NCI-H187 (cell line): ENCODE measurements at places on chromosomes 4 and X.
A peak's percentile ranks its signal among the peaks of the same experiment; 100 is the strongest.

GRCh38 chrX:34653811-34654210, 3.3 kb downstream of the TMEM47 start:
- no peak for DNase-seq

DNA sequence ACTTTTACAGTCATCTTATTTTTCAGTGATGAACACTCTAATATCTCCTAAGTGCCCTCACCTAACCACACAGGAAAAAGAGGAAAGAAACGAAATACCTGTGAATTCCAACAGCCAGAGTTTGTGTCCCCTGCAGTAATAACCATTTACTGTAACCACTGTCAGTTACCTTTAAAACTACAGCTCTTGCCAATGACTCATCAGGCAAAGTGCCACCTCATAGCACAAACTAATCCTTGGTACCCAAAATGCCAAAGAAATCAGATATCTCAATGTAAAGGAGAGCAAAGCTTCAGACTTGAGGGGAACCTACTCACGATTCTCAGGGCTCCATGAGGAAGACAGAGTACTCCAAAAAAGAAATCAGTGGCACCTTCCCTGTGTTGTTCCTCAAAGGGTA, 146.5 kb downstream of the NDST3 start:
- no peak for DNase-seq

GRCh38 chr4:103928370-103928769, 208.6 kb upstream of the TACR3 start:
- no peak for DNase-seq

GRCh38 chr4:138671106-138671505, 344.5 kb upstream of the NOCT start:
- DNase-seq: no peak

DNA sequence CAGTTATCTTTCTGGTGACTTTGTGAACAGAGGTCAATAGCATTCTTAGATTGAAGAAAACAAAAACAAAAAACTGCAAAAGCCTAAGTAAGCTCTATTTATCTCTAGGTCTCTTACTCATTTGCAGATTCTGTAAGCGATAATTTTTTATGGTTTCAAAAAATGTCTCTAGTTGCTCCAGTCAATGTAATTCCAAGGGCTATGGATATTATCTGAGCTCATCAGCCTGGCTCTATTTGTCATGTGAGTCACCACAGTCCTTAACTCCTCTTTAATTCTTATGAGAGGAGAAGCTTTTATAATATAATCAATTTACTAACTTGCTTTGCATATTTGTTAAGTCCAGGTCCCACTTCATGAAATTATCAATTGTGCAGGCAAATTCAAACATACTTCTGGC, 79.1 kb downstream of the NPFFR2 start:
- no peak for DNase-seq

DNA sequence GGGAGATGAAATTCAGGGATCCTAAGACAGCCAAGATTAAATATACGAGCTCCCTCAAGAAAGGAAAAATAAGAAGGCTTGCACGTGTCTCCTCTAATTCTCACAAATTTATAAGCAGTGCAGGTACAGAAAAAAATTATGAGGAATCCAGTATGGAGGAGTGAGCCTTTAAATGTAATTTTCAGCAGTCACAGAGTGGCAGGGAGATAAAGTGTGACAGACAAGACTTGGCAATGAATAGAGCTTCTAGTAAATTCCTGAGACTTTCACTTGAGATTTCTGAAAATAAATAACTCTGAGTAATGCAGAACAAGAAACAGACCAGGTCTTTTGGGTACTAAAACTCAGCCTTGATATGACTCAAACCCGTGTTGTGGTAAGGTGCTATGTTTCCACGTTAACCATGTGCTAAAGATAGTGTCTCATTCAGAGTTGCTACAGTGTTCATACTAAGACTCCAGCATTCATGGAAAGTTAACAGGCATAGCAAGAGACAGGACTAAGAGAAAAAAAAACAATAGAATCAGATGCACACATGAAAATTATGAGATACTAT, 119.8 kb downstream of the SPOCK3 start:
- DNase-seq: no peak

DNA sequence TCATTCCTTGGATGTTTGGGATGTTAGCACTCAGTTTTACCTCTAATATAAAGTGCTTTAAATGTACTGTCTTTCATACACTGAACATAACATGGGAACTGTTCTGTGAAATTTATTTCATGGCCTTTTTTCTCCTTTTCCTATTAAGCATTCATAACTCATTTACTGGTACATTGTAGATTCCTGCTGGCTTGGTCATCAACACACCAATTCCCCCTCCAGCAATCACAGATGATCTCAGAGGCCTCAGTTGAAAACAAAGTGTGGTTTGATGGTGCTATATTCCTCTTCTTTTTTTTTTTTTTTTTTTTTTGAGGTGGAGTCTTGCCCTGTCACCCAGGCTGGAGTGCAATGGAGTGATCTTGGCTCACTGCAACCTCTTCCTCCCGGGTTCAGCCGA, 61.9 kb upstream of the FAM47B start:
- DNase-seq: no peak

DNA sequence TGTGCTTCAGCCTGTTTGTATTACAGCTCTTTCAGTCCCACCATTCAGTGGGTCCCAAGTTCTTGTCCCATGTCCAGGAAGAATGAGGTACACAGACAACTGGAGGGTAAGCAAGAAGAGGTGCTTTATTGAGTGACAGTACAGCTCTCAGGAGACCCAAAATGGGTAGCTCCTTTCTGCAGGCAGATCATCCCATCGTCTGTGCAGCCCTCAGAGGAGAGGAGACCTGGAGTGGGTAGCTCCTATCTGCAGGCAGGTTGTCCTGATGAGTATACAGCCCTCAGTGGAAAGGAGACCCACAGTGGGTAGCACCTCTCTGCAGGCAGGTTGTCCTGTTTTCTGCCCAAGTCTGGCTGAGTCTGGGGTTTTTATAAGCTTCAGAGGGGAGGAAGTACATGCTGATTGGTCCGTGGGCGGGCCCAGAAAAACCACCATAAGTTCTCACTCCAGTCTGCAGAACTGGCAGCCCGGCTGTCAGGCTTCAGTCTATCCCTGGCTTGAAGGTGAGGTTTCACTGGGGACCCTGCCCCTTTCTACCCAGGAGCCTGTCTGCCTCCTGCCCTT, 18.0 kb downstream of the GRK4 start:
- no peak for DNase-seq

GRCh38 chr4:72011906-72012305, 19.9 kb upstream of the NPFFR2 start:
- DNase-seq: no peak

- DNase-seq: peak; percentile 72
Observed at GRCh38 chr4:23818097-23818885, 71.6 kb downstream of the PPARGC1A start.

DNA sequence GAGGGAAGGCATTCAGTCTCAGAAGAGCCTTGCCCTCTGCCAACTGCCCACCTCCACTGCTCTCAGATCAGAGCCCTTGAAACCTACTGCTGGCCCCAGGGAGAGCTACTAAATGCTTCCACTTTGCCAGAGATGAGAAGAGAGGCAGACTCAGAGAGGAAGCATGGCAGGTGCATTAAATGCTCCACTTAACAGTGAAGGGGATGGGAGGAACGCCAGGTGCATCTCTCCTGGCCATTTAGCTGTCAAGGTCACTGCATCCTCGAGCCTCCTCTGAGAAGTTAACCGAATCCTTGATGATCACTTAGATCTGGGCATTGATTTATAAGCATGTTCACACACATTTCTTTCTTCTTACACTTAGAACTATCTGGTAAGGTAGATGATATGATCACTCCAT, 15.0 kb downstream of the TRPC5 start:
- peak; percentile 76 for DNase-seq

- no peak for DNase-seq
Observed at GRCh38 chr4:86560447-86560846, 33.7 kb upstream of the PTPN13 start.

- DNase-seq: no peak
Observed at GRCh38 chr4:144411700-144412099, 234.3 kb upstream of the HHIP start.

DNA sequence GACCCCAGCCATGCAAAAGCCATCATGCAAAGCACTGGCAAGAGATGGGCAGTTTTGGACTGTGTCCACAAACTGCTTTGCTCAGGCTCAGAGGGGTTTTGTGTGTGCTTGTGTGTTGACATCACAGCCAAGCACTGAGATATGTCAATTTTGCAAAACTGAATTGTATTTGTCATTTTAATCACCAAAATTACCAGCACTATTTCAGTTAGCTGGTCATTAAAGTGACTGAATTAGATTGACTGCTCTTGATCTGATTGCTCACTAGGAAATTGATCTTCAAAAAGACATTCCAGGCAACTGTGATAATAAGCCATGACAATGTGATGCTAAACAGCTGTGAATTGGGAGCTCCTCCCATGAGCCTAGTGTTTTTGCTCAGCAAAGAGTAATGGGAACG, 337.3 kb upstream of the GNPDA2 start:
- no peak for DNase-seq

GRCh38 chrX:19863212-19863856, 24.1 kb downstream of the SH3KBP1 start:
- no peak for DNase-seq

- DNase-seq: peak; percentile 4
Observed at GRCh38 chr4:150591406-150591805, 9.5 kb downstream of the MAB21L2 start.

DNA sequence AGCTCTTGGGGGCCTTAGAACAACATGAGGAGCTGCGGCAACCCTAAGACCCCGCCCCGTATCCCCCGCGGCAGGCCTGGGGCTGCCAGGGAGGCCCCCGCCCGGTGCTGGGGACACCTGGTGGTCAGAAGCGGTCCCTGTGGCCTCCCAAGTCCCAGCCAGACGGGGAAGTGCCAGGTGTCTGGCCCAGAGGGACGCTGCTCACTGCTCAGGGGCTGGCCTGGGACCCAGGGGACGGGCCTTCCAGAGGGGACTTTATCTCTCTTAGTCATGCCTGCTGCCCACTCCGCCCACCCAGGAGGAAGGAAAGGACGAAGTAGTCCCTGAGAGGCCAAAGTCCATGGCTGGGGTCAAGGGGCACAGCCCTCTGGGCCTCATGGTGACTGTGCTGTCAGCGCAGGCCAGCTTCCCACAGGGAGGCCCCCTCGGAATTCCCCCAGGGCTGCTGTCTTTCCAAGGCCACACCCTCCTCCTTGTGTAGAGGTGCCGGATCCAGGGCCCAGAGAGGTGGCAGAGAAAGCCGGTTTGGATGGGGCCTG, 31.0 kb upstream of the HTRA3 start:
- no peak for DNase-seq

DNA sequence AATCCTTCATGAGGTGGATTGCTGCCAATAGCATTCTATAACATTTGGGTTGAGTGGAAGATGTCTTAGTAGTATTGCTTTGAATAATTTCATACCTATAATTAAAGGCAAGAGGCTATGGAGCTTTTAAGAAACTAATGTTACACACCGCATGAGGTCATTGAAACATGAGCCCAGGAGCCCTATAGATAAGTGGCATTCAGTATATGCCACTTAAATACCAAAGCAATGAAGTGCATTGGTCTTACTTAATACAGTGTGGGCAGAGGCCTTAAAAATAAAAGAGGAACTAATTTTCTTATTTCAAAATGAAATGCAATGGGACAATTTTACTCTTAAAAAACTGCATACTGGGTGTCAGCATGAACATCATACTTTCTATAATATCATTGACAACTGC, 47.5 kb downstream of the SPATA18 start:
- no peak for DNase-seq

- no peak for DNase-seq
Observed at GRCh38 chr4:118972167-118972566, 83.5 kb downstream of the SYNPO2 start.

- no peak for DNase-seq
Observed at GRCh38 chr4:13218326-13218958, 265.7 kb downstream of the RAB28 start.

DNA sequence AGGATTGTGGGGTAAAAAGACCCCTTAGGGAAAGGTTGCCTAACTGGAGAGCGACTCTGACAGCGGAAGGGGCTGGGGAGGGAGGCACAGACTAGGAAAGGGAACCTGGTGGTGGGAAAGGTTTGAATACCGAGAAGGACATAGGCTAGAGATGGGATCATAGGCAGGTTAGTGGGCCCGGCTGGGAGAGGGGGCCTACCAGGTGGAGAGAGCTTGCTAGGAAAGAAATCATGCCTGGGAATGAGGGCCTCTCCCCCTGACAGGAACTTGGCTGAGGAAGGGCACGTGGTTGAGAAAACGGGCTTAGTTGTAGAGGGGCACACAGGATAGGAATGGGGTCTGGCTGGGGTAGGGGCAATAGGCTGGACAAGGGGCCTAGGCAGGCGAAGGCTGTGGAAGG, 4.4 kb downstream of the OTUD6A start:
- no peak for DNase-seq

DNA sequence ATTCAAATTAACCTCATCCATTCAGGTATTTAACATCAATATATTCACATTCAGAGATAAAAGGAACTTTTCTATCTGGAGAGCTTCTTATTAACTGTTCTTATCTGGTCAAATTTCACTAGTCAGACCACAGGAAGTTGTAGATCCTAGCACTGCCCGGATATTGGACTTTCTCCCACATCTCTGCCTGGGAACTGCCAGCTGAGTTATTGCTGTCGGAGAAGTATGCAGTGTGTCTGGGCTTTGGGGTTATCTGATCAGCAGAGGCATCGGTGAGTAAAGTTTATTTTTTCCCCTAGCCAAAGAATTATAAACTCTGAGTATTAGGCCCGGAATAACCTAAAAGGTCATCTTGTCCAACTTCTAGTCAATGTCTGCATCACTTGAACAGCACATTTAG, 45.1 kb downstream of the OR13H1 start:
- DNase-seq: no peak

- no peak for DNase-seq
Observed at GRCh38 chrX:39309018-39309635, 507.9 kb downstream of the MID1IP1 start.

GRCh38 chrX:107465932-107466620, 16.6 kb downstream of the FRMPD3 start:
- DNase-seq: no peak

DNA sequence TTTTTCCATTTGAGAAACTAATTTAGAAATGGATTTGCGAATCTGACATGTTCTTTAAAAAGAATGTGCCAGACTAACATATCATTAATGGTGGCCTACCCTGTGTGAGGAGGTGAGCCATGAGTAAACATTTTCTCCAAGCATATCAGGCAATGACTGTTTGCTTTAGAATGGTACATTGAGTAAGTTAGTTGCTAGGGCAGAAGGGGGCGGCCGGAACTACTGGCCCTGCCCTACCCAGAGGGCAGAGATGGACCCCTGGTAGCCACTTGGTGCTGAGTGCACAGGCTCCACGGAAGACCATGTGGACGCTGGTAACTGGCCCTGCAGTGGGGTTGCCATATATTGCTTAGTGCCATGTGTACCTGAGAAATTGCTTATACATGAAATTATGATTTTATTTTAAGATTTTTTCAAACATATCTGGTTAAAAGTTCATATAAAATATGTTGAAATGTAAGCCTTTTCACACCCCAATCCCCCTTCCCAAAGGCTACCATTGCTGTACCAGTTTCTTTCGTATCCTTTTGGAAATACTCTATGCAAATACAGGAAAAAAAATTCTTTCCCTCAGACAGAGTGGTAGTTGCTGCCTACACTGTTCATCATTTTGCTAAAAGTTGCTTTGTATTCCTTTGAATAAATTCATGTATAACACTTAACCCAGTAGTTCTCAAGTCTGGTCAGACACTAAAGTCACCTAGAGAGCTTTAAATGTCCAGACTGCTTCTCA, 8.8 kb downstream of the FNIP2 start:
- no peak for DNase-seq

- no peak for DNase-seq
Observed at GRCh38 chrX:123626962-123627361, 105.9 kb downstream of the THOC2 start.

GRCh38 chr4:123244137-123244536, 152.5 kb upstream of the SPRY1 start:
- DNase-seq: no peak

GRCh38 chr4:88308587-88308986, 24.2 kb upstream of the PPM1K start:
- DNase-seq: no peak
